ENCODE measurements at places on chromosomes 4 and X. TPM values are rescaled to one million over a fixed set of nuclear protein-coding genes. Genes with fewer than 3 reads are reported as not detected.

GRCh38 chr4:2623442-2623841, 87.0 kb downstream of the FAM193A start:
- no peak for DNase-seq

DNA sequence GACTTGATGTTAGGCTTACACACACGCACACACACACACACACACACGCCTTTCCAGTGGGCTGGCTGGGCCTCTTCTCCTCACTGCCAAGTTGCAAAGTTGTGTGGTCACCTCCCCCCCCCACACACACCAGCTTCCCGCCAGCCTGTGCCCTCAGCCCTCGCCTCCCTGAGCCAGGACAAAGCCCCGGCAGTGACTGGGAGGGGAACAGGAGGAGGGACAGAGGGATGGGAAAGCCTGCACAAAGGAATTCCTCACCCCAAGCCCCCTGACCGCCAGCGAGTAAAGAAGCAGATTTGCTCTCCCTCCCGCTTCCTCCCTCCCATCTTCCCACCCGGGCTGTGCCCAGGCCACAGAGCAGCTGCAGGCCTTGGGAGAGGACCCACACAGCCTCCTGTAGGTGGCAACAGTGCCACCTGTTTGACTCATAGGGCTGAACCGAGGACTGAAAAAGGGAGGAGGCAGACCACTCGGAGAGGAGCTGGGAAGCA, at the start of gene GDPD2:
TSS of gene GDPD2 (plus strand) at position 464 of the 491 bp plus-strand sequence. CDS start 1,671 bp downstream, outside the sequence.
- DNase-seq, result no peak

DNA sequence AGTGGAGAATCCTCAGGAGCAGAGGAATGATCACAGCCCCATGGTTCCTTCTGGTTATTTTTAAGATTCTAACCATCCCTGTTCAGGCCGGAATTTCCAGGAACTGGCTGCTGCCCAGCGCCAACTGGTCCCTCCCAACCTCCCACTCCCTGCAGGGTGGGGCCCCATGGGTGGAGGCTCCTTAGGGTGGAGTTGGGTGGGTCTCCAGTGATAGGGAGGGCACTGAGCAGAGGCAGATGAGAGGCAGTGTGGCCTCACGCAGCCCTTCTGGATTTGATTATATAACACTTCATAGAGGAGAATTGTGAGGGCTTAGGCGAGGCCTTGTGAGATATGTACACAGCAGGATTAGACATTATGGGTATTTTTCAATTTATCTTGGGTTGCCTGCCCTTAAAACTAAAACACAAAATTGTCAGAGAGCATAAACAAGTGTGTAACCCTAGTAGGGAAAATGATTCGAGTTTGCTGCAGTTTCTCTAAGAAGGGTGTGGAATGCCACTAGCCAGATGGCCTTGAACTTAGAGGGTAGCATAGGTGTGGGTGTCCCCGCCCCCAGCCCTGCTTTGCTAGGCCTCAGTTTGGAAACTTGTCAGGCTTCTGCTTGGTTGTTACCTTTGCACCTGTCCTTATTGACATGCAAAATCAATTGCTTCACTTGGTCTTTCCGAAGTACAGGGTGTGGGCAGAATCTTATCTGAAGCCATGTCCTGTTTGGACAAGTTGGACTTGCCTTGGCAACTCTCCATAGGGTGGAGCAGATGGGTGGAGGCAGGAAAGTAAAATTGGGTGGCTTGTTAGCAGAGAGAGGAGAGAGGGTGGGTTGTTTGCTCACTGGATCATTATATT, 9.4 kb downstream of the KLF3 start:
- DNase-seq, result no peak

DNA sequence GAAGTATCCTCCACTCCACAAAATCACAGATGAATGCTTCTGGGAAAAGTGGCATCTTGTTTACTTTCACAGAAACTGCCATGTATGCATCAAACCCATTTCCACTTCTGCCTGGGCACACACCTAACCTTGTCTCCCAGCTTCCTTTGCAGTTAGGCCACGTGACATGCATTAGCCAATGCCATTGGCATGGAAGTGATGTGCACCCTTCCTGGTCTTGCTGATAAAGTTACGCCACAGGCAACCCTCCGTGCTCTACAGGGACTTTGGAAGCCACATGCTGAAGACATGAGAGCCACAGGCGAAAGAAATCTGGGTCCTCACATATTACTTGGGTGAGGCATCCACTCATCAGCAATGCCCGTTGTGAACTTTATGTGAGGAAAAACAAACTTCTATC, 123.3 kb downstream of the USP46 start:
- DNase-seq, result no peak

GRCh38 chr4:181650033-181650825, 593.0 kb upstream of the TENM3 start:
- no peak for DNase-seq

GRCh38 chrX:111671668-111672067, 9.3 kb upstream of the ALG13 start:
- no peak for DNase-seq

GRCh38 chrX:118534716-118535493, 39.3 kb downstream of the DOCK11 start:
- DNase-seq, result no peak

DNA sequence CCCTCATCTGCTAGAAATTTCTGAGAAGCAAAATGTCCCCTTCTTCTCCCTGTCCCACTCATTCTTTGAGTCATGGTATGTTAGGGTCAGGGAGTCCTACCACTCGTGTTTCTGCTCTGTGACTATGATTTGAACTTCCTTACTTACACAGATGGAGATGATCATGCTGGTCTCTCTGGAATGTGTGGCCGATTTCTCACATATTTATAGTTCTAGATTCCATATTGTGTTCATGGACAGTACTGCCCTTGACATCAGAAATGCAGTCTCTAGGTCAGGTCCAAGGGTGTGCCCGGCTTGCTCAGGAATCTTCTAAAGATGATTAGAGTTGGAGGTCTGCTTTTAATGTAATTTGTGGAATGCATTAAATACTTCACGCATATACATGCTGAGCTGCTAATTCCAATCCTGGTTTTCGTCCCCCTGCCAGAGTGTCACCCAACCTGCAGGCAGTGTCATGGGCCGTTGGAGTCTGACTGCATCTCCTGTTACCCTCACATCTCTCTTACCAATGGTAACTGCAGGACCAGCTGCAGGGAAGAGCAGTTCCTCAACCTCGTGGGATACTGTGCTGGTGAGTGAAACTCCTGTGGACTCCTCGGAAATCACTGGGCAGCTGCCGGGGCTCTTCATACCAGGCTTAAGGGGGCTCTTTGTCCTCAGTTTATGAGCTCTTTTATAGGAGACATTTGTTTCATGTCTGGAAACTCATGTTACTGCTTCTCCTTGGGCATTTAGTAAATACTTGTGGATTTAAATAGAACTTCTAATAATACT, 214.1 kb upstream of the ANXA3 start:
- no peak for DNase-seq

DNA sequence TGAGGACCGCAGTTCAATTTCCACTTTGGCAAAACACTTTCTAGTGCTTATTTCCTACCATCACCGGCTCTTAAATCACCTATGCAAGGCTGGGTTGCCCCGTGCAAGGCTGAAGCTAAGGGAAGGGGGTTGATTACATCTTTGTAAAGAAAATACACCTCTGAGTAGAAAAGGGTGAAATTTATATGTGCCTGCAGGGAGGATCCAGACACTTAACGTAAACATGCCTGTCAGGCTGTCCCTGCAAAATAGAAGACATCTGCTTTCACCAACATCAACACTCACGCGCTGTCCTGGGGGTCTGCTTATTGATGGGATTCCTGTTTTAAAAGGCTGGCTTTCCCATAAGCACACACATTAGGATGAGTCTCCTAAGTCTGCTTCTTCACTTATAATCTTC, 92.0 kb downstream of the PRKX start:
- DNase-seq, result no peak

GRCh38 chr4:8276358-8277240, 7.0 kb downstream of the HTRA3 start:
- no peak for DNase-seq

GRCh38 chr4:176448761-176449160, 129.0 kb downstream of the SPCS3 start:
- DNase-seq, result no peak

GRCh38 chrX:68659385-68659784, 11.9 kb downstream of the STARD8 start:
- no peak for DNase-seq

- no peak for DNase-seq
Measured at GRCh38 chr4:2794486-2795299, 1.8 kb downstream of the SH3BP2 start.

- DNase-seq, result no peak
Measured at GRCh38 chr4:158032733-158033415, 140.0 kb downstream of the GASK1B start.

DNA sequence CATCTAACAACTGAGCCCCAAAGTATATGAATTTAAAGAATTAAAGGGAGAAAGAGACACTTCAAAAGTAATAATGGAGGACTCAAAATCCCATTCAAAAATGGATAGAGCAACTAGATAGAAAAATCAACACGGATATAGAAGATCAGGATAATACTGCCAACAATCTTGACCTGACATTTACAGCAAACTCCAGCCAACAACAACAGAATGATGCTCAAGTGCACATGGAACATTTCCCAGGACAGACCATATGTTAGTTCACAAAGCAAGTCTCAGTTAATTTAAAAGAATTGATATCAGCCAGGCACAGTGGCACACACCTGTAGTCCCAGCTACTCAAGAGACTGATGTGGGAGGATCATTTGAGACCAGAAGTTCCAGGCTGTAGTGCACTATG, 72.0 kb upstream of the SMARCAD1 start:
- no peak for DNase-seq

GRCh38 chr4:81635739-81636138, 164.0 kb upstream of the RASGEF1B start:
- DNase-seq, result no peak

DNA sequence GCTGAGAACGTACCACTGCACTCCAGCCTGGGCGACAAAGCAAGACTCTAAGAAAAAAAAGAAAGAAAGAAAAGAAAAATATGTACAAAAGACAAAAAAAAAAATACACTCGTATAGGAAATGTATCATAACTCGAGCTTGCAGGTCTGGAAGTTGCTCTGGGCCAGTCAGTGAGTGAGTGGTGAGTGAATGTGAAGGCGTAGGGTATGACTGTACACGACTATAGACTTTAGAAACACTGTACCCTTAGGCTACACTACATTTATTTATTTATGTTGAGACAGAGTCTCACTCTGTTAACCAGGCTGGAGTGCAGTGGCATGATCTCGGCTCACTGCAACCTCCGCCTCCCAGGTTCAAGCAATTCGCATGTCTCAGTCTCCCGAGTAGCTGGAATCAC, 29.4 kb downstream of the EVC2 start:
- no peak for DNase-seq

DNA sequence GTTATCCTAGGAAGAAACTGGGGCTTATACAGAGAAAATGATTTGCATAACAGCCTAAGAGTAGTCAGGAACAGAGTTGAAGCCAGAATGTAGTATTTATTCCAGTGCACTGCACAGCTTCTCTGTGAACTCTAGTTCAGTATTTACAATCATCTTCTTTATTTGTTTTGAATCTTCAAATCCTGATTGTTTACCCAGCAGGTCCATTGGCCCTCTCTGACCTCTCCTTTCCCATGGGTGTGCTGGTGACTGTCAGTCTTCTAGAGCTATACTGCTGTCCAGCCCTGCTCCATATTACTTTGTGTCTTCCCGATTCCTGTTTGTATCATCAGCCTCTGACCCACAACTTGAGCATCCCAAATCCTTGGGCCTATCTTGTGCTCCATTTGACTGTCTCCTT, 301.9 kb upstream of the HS3ST1 start:
- no peak for DNase-seq

DNA sequence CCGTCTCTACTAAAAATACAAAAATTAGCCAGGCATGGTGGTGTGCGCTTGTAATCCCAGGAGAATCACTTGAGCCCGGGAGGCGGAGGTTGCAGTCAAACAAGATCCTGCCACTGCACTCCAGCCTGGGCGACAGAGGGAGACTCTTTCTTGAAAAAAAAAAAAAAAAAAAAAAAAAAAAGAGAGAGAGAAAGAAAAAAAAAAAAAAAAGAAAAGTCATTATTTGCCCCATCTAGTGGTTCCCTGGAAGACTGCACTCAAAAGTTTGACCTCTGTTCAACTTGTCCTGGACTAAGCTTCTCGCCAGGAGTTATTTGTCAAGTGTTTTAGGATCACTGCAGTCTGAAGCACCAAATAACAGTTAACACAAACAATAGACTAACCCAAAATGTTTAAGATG, 45.3 kb upstream of the KCTD8 start:
- DNase-seq, result no peak

DNA sequence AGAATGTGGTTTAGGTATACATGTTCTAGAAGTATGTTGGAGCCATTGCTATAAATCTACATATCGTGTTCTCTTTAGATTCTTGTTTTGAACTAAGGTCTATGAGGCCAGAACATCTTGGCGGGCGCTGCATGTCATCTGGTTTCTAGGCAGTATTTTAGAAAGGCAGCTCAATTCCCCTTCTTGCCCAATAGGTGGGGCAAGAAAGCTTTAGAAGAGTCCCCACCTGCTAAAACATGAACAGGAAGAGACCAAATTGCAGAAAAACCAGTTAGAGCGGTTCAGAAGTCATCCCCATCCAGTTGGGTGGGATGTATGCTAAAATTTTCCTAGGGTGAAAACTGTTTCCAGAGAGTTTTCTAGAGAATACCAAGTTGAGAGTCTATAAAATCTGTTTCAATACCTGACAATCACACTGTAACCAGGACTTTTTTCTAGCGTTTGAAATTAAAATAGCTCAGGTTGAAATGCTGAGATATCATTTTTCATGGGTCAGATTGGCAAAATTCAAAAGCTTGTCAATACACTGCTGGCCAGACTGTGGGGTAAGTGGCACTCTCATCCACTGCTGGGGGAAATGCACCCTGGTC, 17.5 kb upstream of the SH3KBP1 start:
- no peak for DNase-seq

DNA sequence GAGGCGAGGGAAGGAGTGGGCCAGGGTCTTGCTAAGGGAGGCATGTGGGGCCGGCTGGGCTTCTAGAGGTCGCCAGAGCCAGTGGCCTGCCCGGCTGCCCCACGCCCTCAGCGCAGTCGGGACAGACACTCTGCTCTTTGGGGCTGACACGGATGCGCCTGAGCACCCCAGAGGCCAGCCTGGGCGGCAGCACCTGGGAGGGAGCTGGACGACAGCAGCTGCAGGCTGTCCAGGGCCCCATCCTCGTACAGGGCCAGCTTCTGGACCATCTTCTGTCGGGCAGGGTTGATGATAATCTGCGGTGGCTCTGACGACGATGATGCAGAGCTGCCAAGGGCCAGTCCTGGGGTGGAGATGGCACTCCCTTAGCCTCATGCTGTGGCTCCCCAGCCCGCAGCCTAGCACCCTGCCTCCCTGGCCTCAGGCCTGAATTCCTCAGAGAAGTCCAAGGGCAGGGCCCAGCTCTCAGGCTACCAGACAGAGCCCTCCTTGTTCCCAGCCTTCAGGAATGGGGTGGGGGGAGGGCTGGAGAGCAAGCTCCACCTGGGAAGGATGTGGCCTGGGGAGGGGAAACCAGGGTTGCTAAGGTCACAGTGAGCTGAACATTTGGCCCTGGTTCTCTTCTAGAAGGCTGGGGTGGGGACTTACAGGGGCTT, 7.2 kb downstream of the IRAK1 start:
- DNase-seq, result no peak

GRCh38 chrX:46072791-46073190, 472.4 kb downstream of the ZNF674 start:
- no peak for DNase-seq

The SYN1 gene
- total RNA-seq, result 0.27 TPM

The CCNA2 gene
- total RNA-seq, result 2.4 TPM

The TMPRSS11F gene
- total RNA-seq, result 0.28 TPM

The MAGED4B gene
- total RNA-seq, result 3.2 TPM

The KIF4A gene
- total RNA-seq, result 1.7 TPM

The FRG2 gene
- total RNA-seq, result not detected

The CXorf51A gene
- not detected for total RNA-seq

Measured in thoracic aorta (tissue), 2 donors.